NCI-H2081 treated with DMSO at 0.1 percent for 48 hours (cell line): ENCODE measurements at places on chromosomes 16 and 17.

DNA sequence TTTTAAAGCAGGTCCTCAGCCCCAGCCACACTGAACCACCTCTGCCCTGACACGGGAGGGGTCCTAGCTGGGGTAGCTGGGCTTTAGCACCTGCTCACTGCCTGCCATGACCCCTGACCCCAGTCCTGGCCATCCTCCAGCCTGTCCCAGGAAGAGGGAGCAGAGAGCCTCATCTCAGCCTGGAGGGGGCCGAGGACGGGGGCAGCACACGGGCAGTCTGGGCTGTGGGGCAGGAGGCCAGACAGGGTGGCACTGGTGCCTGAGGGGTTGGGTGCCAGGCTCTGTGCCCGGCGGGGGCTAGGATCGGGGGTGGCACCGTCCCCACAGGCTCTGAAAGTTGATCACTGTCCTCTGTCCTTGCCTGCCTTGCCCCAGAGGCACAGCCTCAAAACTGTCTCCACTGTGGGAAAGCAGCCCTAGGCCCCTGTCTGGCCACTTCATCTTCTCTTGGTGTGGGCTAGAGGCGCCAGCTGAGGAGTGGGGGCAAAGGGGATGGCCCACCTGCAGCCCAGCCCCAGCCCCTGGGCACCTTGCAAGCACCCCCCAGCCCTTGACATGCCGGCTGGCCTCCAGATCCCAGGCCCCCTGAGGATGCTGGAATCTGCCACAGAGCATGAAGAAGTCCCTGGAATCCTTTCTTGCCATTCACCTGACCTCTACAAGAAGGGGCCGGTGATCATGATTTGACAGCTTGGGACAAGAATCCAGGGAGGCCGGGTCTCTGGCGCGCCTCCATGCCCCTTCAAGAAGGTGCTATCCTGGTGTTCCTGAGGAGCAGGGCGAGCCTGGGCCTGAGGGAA, 15.7 kb downstream of the ENDOV start:
- DNase-seq = no peak

DNA sequence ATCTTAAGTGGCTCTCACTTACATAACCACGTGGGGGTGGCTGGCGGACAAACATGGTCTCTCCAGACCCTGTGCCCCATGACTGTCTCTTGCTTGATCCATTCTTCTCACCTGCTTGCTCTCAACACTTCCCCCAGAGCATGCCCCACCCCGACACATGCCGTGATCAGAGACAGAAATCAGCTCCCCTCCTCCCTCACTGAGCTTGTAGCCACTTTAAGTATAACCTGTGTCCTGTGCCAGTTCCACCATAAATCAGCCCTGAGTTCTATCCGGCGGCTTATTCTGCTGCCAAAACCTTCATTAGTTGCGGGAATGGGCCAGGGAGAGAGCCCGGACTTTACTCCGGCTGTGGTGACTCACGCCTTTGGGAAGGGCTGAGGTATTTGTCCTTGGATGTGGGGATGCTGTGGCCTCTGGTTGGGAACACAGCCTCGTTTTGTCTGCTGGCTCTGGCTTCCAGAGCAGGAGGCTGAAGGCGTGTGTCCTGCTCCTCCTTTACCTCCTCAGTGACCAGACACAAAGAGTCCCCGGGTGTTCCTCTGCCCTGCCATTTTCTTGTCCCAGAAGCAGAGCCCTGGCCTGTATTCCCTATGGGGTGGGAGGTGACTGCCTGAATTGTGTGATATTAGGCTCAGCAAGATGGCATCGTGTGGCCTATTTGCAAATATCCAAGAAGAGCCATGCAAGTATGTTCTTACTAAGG, 21.1 kb downstream of the ANKRD40 start:
- no peak for DNase-seq

DNA sequence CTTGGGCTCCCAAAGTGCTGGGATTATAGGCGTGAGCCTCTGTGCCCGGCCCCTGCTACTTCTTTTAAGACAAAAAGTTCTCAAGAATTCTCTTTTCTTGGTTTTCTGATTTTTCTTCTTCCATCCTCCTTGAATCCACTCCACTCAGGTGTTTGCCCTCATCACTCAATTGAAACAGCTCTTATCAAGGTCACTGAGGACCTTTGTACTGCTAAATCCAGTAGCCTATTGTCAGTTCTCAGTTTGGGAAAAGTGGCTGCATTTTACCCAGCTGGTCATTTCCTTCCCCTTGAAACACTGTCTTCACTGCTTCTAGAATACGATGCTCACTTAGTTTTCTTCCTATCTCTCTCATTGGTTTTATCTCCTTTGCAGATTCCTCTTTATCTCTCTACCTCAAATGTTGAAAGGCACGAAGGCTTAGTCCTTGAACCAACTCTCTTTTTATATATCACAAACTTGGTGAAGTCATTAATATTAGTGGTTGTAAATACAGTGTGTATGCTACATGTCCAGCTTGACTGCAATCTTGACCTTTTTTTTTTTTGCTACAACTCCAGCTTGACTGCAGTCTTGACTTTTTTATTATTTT, 29.8 kb downstream of the ZNRF1 start:
- DNase-seq = no peak

GRCh38 chr16:85527767-85528297, 85.3 kb upstream of the GSE1 start:
- no peak for DNase-seq

- no peak for DNase-seq
Observed at GRCh38 chr16:64933885-64934284, 188.0 kb downstream of the CDH11 start.

DNA sequence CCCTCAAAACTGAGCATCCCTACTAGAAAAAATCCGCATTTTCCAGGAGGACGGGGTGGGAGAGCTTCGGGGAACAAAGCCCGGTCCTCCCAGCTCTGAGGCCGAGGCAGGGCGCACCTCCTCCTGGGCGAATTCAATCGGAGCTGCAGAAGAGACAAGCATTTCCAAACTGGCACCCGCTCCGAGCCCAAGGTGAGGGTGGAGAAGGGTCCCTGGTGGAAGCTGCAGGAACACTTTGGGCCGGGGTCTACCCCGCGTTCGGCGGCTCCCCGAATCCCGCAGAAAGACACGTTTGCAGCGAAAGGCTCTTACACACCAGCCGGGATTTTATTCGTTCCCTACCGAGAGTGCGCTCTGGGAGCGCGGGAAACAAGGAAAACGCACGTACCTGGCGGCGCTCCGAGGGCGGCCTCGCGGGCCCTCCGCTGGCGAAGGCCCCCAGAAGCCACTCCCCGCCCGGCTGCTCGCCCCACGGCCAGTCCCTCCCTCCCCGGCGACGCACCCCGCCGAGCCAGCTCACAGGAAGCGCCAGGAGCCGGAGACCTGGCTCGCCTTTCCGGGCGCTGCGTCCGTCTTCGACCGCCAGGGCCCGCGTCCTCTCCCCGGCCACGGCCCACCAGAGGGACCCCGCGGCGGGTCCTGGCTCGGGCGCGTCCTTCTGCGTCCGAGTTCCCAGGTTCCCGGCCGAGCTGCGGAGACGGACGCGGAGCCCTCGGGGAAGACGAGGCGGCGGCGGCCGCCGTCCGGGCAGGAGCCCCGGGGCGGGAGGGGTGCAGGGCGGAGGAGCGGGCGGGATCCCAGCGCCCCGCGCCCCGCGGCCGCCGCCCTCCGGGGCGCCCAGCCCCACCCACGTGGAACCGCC, 49.8 kb upstream of the BAHCC1 start:
- DNase-seq = peak; percentile 42

GRCh38 chr17:65173284-65173793, 36.2 kb downstream of the RGS9 start:
- no peak for DNase-seq
